ENCODE measurements at places on chromosomes 5 and 9.

DNA sequence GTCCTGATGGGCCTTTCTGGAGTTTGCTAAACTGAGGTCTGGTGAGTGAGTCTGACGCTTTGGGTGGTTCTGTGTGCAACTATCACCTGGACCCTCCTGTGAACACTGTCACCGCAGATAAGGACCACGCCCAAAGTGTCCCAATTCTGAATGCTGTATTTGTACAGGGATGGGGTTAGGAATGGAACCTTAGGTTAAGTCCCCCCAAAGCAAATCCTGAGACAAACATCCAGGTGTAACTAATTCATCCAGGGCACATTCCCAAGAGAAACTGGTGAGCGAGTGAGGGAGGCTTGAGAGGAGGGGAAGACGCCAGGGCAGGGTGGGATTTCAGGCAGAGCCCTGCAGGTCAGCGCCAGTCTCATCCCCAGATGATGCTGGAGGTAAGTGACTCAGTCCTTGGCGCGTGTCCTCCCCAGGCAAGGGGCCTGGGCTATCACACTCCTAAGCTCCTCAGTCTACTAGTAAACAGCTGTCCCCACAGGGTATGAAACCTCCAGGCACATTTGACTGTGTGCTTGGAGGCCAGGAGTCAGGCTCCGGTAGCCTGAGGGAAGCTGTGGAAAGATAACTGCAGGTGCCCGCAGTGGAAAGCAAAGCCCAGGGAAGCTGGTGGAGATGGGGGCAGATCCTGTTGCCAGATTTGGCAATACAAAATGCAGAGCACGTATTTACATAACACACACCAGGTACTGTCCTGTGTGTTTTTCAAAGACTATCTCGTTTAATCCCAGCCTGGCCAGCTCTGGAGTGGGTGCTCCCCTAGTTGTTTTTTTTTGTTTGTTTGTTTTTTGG lies 66.7 kb downstream of the IL6ST start:
- no peak for DNase-seq

DNA sequence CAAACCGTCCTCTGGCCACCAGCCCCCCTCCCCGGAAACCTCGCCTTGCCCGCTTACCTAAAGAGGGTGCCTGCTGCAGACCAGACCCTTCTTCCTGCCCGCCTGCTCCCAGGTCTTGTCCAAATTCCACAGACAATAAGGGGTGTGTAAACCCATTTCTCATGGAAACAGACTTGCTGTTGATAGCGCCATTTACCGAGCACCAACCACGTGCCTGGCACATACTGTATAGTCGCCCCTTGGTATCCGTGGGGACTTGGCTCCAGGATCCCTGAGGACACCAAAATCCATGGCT lies 25.1 kb downstream of the CDHR2 start:
- DNase-seq: no peak

- DNase-seq: no peak
Measured at GRCh38 chr5:178883815-178884430, 11.8 kb upstream of the ZFP2 start.

DNA sequence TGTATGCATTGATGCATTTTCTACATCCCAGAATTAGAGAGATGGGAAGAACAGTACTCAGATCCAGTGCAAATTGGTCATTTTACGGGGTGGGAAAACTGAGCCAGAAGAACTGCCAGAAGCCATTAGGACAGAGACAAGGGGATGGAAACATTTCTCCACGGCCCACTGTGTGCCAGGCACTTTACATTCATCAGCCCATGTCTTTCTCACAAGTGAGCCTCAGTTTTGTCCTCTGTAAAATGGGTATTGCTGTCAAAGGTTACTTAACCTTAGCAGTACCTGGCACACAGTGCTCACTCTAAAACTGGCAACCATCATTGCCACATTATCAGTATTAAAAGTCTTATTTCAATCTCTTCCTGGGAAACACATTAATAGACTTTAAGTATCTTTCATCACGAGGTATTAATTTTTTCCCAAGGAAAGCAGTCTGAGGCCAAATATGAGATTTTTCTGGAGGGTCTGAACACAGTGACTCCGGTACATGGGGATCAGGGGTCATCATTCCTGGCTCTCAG lies 5.2 kb downstream of the DUSP1 start:
- no peak for DNase-seq

- DNase-seq: no peak
Measured at GRCh38 chr5:141654298-141654697, 3.1 kb upstream of the FCHSD1 start.

DNA sequence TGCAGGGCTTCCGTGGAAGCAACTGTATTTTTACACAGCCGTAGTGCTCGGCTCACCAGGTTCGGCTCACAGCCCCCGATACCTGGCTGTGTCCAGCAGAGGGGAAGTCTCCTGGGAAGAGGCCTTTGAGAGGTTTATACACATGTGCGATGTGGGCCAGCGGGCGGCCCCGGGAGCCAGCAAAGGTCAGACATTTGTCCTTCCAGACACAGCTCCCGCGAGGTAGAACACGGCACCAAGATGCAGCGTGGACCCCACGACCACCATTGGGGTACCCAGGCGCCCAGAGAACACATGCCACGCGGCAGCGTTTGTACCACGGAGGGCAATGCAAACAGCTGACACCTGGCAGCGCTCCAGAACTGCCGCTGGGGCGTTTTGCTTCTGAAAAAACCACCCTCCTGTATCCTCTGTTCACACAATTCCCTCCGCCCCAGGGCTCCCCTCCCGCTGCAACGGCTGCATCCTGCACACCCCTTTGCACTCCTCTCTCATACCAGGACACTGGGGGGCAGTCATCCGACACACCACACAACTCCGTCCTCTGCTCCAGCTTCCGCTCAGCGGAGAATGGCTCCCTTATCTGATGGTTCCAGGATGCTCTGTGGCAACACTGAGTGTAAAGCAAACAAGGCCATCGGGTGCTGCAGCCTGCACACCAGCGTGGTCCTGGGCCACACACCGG lies 235.3 kb downstream of the SYK start:
- DNase-seq: peak; percentile 94

DNA sequence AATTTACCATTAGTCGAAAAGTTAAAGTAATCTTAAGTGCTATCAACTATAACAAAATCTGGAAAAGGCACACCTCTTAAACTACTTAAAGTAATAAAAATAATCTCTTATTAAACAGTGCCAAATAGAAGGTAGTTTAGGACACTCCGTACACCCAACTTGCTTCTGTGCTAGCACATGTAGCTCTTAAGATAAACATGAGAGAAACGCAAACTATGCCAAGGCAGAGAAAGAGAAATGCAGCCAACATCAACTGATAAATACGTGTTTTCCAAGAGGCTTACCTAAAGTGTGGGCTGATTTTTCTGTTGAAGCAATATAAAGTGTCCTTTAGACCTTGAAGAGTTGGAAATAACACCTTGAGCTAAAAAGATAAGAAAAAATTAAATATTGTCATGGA lies 480.6 kb upstream of the DAB2 start:
- no peak for DNase-seq

DNA sequence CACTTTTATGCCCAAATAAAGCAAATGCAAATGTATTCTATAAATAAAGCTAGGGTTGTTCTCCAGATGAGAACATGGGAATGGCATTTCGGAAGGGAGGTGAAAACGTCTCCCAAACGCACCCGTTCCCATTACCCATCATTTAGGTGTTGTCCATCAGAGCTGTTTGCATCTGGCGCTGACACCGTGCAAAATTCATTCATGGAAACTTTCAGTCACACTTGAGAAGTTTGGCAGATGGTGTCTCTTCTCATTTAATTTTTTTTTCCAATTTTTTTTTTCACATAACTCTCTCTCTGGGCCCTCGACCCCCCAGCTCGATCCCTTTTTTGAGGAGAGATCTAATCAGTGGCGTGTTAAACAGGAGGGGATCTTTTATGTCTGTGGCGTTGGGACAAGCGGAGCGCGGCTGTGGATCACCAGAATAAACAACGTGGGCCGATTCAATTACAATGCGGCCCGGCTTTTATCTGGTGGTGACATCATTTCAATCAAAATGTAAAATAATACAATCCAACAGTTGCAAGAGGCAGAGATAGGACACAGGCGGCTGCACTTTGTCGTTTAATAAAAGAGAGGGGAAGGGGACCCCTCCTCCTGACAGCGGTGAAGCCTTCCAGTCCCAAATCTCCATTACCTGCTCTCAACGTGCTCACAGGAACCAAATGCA lies 246.1 kb upstream of the IRX4 start:
- DNase-seq: no peak

DNA sequence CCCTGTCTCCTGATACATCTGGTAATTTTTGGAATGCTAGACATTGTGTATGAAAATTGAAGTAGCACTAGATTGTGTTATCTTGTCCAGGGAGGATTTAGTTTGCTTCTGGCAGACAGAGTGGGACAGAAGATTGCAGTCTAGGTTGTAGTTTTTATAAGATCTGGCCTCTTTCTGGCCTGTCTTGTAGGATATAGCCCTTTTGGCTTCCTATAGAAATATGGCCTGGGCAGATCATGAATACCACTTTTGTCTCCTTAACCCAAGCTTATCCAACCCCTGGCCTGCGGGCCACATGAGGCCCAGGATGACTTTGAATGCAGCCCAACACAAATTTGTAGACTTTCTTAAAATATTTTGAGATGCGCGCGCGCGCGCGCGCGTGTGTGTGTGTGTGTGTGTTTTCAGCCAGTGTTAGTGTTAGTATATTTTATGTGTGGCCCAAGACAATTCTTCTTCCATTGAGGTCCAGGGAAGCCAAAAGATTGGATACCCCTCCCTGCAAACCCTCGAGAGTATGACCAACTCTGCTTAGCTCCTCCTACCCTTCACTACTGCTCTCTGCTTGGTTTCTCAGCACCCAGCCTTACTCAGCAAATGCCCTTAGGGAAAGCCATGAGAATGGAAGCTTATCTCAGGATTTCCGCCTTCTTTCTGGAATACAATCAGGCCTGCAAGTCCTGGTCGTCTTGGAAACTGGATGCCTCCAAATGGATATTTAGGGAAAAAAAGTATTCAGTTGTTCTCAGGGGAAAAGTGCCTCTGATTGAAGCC lies 26.5 kb downstream of the ANKRD33B start:
- DNase-seq: peak; percentile 97

DNA sequence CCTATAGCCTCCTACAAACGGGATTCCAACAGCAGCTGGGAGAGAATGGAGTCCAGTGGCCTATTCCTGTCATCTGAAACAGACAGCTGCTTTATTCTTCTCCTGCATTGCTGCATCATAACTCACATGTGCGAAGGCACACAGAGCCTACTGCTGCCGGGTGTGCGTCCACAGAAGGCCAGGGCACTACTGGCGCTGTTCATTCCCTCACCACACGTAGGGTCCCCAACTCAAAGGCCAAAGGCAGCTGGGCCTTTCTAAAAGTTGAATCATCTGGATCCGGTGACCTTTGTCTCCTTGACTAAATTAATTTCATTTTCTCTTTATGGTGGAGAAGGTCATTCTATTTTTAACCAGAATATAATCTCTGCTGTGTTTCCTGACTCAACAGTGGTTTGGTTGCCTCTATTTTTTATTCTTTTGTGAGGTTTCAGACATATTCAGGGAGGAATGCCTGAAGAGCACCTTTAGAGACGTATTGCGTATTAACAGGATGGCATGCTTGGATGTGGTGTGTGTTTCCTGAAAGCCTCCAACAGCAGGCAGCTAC lies 10.8 kb upstream of the SPATA24 start:
- no peak for DNase-seq

GRCh38 chr5:174732036-174733020 lies 7.9 kb downstream of the MSX2 start:
- no peak for DNase-seq

GRCh38 chr9:129932303-129933151 lies 97.3 kb downstream of the USP20 start:
- DNase-seq: peak; percentile 53

GRCh38 chr5:74915488-74915887 lies 49.3 kb upstream of the FAM169A start:
- DNase-seq: no peak

- no peak for DNase-seq
Measured at GRCh38 chr5:157690690-157691433, 19.5 kb downstream of the C5orf52 start.

DNA sequence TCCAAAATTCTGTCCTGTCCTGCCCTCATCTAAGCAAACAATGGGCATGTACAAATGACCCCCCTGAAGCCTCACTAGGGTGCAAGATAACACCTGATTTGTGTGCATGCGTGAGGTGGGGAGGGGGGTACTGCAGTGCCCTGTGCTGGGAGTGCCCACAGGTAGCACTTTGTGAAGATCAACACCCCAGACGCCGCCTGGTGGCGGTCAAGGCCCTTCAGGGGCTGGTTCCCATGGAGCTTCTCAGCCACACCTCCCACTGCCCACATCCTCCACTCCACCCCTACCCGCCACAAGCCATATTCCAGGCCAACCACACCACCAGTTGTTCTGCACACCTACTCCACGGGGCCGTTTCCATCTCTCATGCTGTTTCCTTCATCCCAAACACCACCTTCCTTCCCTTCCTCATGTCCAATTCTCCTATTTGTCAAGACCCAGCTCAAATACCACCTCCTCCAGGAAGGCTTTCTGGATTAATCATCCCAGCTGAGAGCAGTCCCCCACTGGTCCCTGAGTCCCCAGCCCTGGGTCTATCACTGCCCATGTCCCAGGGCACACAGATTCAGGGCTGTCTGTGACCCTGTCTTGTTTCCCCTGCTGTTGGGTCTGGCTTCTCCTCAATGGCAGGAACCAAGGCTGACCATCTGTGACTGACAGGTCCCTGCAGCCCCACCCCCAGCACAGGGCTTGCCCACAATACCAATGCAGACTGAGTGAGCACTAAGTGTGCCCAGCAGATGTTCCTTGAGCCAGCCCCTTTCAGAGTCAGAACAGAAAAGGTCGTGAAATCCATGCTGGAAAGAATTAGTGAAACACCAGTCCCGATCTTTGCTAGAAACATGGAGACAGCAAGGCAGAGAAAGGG lies 178.4 kb downstream of the PAX5 start:
- DNase-seq: peak; percentile 3

GRCh38 chr5:114504560-114504959 lies 142.7 kb downstream of the KCNN2 start:
- no peak for DNase-seq

DNA sequence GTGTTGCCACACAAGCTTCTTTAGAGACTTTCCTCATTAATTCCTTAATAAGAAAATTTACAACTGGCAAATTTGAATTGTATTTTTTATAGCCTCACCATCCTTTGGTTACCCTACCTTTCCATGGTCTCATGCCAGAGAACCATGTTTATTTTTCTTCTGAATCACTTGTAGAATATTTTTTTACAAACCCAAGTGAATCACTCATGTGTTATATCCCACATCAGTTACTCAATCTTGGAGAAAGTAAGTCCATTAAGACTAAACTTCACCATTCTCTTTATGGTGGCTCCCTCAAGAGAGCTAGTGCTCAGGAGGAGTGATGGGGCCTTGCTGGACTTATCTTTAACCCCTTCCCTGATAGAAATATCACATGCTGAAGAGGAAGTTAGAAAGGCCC lies 128.9 kb downstream of the SUSD1 start:
- DNase-seq: peak; percentile 55

DNA sequence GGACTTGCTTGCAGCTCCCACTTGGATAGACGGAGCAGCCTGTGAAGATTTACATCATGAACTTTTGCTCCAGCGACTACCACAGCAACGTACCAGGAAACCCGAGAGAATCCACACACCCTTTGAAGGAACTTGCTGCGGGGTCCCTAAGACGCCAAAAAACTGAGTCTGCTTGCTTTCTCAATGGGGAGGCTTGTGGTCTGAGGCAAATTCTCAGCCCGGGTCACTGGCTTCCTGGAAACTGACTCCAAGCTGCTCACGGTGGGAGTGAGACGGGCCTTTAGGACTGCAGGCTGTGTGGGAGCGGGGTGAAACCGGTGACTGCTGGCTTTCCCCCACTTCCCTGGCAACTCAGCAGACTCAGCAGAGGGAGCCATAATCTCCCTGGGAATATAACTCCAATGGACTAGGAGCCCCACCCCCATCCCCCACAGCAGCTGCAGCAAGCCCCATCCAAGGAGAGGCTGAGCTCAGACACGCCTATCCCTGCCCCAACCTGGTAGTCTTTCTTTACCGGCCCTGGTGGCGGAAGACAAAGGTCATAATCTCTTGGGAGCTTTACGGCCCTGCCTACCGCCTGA lies 466.0 kb downstream of the CAAP1 start:
- DNase-seq: no peak

Measured in endothelial cell of umbilical vein (primary cell).